Stimulated activated CD4-positive, alpha-beta T cell treated with anti-CD3 and anti-CD28 coated beads, Interleukin-12 subunit alpha, Interleukin-12 subunit beta, amount 100 ng/mL, for 48 hours (primary cell): ENCODE measurements at places on chromosomes 6 and 20.

- DNase-seq = no peak
Observed at GRCh38 chr6:159853754-159854153, 37.0 kb upstream of the MAS1 start.

DNA sequence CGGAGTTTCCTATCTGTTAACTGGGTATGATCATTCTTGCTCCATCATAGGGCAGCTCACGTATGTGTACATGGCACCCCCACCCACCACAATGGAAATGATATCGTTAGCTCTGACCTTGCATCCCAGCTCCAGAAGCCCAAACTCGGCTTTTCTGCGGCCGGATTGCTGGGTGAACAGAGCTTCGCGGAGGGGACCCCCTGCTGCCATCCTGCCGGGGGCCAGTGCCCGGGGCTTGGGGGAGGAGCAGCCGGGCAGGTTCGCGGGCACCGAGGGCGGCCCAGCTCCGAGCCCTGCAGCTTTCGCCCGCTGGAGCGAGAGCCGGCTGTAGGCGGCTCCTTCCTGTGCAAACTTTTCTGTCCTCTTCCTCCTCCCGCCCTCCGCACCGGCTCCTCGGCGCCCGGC lies 24.9 kb upstream of the FUCA2 start:
- DNase-seq = peak; percentile 14

DNA sequence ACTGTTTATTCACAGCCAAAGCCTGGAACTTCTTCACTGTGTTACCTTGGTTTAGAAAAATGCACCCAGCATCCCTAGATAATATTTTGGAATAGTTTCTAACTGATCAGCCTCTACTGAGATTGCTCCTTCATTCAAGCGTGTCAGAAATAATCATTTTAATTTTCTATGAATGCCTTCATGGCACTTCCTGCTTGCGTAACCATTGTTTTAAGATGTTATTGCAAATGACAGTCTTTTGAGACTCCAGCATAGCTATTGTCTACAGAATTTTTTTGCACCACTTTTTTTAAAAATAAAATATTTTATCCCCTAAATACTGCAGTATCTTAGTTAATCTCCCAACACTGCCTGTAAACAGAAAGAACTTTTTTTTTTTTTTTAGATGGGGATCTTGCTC lies 213.1 kb downstream of the PHACTR1 start:
- DNase-seq = no peak

- DNase-seq = peak; percentile 80
Observed at GRCh38 chr6:43181942-43182860, at the start of gene CUL9. CUL9 (plus strand) TSS chr6:43182196; CDS start chr6:43184311, 2,115 bp downstream.

- DNase-seq = no peak
Observed at GRCh38 chr6:49462599-49462926, 490 bp downstream of the MMUT start.

GRCh38 chr20:595330-596308 lies 14.5 kb downstream of the TCF15 start:
- DNase-seq = no peak

- no peak for DNase-seq
Observed at GRCh38 chr6:31094389-31094881, 17.9 kb downstream of the C6orf15 start.

- DNase-seq = no peak
Observed at GRCh38 chr6:14478381-14479225, 361.0 kb downstream of the CD83 start.

DNA sequence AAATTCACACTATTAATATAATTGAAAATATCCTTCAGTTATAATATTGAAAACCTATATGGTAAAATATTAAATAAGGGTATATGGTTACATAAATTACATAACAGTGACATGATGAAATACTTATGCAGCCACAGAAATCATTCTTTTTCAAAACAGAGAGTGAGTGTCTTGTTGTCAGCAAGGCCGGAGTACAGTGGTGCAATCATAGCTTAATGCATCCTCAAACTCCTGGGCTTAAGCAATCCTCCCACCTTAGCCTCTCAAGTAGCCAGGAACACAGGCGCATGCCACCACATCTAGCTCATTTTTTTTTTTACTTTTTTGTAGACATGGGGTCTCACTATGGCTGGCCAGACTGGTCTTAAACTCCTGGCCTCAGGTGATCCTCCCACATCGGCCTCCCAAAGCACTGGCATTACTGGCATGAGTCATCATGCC lies 40.4 kb downstream of the FAM8A1 start:
- no peak for DNase-seq

DNA sequence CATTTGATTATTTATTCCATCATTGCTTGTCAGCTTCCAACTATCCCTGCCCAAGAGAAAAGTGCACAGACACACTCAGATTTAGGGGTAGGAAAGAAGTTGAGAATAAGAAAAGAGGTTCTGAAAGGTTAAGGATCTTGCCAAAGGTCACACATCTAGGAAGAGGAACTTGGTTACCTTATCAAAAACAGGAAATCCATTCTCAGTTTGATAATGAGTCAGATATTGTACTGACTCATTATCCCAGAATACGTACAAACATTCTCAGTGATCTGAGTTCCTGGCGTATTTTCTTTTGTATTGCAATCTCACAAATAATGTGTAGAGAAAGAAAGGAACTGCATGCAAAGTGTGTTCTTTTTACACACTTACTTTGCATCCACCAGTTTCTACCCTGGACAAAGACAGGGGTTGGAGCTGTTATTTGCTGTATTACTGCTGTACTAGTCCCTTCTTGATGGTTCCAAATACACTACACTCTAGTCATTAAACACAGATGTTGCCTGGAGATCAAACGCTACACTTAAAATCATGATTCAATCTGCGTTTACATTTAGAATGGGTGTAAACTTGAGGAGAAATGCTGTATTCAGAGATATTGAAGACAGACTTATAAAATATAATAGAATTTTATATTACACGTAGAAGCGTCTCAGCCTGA lies 545.7 kb downstream of the PRKN start:
- no peak for DNase-seq

GRCh38 chr6:41705996-41706835 lies 29.2 kb downstream of the TFEB start:
- peak; percentile 69 for DNase-seq

DNA sequence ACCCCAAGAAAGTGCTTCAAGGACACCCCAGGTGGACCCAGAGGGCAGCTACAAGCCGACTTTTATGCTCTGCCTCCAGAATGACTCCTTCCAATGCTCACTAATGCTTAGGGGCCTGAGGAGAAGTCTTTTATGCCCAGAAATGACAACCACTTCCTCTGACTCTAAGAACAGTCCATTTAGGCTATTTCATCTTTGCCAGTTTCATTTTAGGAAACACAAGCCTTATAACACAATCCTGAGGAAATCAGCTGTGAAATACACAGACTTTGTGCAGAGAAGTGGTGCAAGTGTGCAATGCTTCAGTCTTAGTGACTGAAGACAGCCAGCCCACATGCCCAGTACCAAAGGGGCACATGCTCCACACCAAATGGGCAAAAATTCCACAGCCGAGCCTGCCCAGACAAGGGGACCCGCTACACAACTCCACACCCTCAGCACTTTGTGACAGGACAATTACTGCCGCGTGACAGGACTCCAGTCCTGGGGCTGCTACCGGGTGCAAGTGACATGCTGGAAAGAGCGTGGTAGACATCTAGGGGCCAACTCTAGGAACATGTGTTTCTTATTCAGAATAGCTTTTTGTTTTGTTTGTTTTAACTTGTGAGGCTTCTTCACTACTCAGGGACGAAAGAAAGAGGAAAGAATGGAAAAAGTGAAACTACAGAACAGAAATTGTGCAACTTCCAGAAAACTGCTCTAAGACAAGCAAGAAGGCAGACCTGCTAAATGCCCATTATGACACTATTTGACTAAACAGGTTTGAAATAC lies 28.2 kb upstream of the PLAGL1 start:
- no peak for DNase-seq

DNA sequence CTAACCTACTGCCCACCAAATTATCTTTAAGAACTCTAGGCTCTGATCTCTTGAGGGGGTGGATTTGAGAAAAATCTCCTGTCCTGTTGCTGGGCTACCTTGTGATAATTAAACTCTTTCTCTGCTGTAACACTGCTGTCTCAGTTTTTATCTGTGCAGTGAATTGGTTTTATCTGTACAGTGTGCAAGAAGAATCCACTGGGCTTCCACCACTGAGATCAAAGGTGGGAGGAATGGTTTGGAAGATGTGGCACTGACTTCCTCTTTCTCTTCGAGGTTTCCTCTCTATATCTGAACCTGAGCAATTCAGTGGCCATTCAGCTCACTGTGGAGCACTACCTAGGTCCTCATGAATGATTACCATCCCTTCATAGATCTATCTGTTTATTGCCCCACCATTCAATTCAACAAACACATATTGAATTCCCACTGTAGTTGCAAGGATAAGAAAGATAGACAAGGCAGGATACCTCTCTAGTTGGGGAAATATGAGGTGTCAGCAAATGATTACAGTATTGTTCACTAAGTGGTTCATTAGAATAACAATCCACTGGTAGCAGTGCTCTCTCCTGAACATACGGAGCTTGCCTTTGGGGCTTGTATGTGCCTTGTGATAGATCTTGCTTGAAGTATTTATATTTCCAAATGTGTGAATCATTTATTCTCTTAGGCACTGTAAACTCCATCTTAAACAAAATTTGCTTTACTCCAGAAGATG lies 172.1 kb upstream of the ARG1 start:
- no peak for DNase-seq

- no peak for DNase-seq
Observed at GRCh38 chr6:117540670-117541069, 58.2 kb downstream of the DCBLD1 start.

DNA sequence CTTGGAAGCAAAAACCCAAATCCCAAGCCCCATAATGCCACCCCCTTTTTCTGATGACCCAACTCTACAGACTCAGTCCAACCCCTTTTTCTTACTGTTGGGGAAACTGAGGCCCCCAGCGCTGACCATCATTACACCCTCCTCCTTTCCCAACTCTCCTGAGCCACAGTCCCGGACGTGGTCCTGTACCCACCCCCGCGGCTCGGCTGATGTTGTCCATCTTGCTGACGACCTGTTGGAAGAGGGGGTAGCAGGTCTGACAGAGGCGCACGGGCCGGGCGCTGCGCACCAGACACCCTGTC lies 533 bp downstream of the OSTM1 start:
- peak; percentile 12 for DNase-seq

DNA sequence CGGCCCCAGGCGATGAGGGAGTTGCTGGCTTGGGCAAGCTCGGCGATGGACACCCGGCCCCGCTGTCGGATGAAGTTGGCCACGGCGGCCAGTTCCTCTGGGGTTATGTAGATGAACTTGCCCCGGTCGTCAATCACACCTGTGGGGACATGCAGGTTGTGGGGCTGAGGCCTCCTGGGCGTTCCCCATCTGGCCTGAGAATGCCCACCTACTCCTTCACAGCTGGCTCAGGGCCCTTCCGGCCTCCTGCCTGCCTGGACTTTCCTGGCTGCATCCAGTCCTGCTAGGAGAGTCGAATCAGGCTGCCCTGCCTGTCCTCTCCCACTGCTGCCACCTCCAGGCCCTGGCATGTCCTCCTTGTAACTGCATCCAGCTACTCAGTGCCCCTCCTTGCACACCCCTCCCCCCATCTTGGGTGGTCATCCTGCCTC lies 13.8 kb downstream of the DDRGK1 start:
- DNase-seq = no peak

DNA sequence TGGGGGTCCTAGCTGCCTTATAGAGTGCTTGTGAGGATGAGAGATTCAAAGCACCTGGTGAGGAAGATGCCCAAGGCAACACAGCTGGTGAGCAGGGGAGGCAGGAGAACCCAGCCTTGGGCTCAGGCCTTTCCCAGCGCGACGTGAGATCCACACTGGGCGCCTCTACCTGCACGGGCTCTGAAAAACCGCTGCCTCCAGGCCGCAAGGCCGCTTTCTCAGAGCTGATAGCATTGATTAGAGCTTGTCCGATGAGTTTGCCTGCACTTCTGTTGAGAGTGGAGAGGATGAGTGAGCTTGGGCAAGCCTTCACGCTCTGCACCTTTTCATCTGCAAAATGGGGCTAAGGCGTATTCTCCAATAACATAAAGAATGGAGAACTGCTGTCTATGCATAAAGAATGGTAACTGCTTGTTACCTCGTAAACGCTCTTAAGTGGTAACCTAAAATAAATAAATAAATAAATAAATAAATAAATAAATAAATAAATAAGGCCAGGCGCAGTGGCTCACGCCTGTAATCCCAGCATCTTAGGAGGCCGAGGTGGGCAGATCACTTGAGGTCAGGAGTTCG lies 916 bp downstream of the PABPC1L start:
- no peak for DNase-seq

DNA sequence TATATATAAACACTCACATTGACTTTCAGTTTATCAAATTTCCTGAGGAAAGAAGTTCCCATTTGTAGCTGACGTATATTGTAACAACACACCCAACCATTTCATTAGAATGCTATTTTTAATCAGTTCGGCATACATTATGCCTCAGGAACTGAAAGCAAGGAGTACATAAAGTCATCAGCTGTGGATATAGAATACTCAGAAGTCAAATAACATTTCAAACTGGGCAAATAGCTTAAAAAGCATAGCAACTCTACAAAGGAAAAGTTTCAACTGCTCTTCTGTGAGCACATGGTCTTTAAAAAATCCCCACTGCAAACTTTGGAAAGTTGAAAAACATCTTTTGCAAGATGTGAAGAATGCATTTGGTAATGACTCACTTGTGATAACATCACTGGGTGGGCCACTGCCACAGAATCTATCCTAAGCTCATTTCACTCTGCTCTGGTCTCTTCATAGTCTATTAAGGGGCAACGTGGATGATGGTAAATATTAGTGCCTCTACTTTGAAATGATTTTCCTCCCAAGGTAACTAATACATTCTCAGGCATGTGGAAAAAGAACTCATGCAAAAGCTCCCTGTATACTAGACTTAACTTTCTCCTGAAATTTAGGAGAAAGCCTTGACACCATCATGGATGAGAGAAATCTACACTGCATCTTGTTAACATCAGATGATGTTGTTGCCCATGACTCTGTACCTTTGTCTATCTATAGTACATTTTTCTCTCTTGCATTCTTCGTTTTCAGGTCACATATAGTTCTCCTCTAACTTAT lies 49.2 kb downstream of the FYN start:
- DNase-seq = no peak

GRCh38 chr6:166903500-166903899 lies 52.9 kb downstream of the RNASET2 start:
- DNase-seq = no peak

GRCh38 chr6:43679057-43679456 lies 8.5 kb downstream of the MRPS18A start:
- DNase-seq = no peak

GRCh38 chr6:129130106-129130505 lies 247.2 kb downstream of the LAMA2 start:
- DNase-seq = no peak

DNA sequence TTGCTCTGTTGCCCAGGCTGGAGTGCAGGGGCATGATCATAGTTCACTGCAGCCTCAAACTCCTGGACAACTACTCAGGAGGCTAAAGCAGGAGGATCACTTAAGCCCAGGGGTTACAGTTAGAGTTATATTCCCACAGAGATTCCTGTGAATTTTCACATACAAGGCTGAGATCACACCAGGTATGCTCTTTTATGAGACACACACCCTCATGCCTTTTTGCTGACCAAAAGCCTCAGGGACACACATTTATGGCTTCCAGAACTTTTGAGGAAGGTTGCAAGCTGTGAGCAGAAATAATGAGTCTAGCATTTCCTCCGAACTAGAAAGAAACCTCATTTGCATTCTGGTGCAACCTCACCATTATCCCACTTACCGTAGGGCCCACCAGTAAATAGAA lies 370.5 kb upstream of the ARID1B start:
- no peak for DNase-seq
